Stimulated activated CD8-positive, alpha-beta memory T cell treated with anti-CD3 and anti-CD28 coated beads, Interleukin-7, amount 100 ng/mL, for 24 hours (primary cell): ENCODE measurements at places on chromosomes 11 and 22.

GRCh38 chr11:129419386-129419785 is 43.7 kb downstream of the BARX2 start:
- DNase-seq = no peak

DNA sequence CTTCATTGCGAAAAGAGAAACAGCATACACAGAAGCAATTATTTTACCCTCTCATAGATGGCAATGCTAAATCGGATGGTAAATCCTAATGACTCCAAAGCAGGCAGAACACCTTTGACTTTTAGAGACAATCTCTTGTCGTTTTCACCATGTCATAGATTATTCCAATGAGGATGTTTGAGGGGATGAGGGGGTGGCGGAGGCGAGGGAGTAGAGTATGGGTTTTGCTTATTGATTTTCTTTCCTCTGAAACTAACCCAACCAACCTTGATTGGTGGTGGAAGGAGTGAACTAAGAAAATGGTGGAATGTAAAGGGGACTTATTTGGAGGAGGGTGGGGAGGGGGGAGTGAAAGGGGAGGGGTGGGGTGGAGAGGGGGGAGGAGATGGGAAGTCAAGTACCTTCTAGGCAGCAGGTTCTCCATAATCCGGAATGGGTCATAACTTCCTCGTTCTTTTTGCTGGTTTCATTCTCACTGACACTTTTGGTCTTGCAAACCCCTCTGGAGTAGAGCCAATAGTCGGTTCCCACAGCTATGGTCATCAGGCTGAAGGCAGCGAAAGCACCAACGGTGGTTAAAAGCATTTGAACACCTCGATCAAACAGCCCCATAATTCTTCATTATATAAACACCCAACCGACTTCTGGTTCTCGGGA is 1.5 kb downstream of the CACNG2 start:
- DNase-seq = no peak

GRCh38 chr22:18156878-18157713 is 7.1 kb downstream of the USP18 start:
- no peak for DNase-seq

DNA sequence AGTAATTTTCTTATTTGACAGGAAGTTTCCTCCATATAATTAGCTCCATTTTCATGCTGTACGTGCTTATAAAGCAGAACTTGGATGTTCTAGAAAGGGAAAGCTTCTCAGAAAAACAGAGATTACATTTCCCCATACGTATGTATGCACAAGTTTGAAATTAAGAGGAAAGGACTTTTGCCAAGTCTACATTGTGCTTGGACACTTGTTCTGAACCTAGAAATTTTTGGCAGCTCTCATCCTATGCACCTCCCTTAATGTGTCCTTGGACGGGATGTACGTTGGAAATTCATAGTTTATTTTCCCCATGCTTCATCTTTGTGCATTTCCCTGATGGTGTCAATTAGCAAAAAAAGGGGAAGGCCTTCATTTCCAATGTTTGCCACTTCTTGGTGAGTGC is 322.7 kb downstream of the BLID start:
- no peak for DNase-seq

DNA sequence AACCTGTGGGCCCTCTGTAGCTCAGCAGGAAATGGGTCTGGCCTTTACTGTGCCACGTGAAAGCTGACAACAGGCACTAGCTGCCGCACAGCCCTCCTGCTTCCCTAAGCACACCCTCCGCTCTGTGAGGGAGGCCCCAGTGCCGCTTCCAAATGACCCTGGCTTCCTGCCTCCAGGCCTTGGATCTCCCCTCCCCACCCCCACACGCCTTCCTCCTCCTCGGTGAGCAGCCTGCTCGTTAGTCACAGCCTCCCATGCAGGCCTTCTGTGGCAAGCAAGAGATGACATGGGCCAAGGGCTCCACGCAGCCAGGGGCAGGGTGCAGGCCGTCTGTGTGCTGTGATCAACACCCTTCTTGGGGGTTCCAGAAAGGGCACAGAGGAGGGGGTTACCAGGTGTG is 15.3 kb upstream of the RASL10A start:
- no peak for DNase-seq

- no peak for DNase-seq
Observed at GRCh38 chr11:70010774-70011173, 67.3 kb upstream of the ANO1 start.

DNA sequence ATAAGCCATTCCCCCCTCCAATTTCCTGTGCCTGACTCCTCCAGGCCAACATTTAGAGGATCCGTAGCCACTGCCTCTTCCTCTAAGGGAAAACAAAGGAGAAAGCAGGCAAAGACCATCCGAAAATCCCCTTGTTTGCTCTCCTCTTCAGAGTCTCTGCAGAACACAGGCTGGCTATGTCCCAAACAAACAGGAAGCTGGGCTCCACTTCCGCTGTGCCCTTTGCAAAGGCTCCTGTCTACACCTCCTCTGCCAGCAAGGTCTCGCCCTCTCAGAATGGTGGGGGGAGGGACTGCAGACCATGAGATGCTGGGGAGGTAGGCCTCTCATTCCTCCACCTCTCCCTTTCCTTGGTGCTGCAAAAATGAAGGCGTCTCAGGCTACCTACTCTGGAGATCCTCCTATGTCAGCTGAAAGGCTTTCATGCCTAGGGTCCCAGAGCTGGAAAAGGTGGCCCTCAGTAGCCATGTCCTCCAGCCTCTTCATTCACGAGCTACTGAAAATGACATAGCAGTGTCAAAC is 596.2 kb downstream of the BUD13 start:
- no peak for DNase-seq

DNA sequence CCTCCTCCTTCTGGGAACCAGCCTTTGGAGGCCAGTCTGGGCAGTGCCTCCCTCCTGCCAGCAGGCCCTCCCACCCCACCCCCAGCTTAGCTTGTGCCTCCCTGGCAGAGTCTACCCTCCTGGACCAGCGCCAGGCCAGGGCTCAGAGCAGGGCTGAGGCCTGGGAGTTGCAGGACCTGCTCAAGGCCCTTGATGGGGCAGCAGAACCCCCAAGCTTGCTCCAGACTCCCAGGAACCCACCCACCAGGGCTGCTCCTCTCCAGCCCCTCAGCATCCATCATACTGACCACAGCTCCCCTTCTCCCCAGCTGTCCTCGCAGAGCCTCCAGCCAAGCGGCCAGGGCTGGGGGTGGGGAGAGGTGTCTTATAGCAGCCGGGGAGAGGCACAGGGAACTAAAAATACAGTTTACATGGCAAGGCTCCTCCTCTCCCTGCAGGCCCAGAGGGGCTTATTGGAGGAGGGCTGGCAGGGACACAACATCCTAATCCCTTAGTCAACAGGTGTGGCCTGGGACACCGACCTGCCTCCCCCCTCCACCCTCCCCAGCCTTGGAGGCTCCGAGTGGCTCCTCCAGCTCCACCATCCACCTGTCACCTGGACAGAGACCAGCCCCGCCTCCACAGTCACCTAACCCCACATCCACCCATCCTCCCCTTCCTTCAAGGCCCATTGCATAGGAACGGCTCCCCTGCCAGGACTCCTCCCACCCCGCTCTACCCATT is 5.2 kb upstream of the MB start:
- DNase-seq = no peak

GRCh38 chr11:100866453-100866852 is 179.4 kb downstream of the ARHGAP42 start:
- DNase-seq = no peak

GRCh38 chr11:100740440-100740839 is 53.4 kb downstream of the ARHGAP42 start:
- no peak for DNase-seq

- no peak for DNase-seq
Observed at GRCh38 chr22:43435851-43436811, 24.3 kb downstream of the MPPED1 start.

GRCh38 chr11:13899603-13900002 is 62.9 kb upstream of the SPON1 start:
- DNase-seq = no peak

DNA sequence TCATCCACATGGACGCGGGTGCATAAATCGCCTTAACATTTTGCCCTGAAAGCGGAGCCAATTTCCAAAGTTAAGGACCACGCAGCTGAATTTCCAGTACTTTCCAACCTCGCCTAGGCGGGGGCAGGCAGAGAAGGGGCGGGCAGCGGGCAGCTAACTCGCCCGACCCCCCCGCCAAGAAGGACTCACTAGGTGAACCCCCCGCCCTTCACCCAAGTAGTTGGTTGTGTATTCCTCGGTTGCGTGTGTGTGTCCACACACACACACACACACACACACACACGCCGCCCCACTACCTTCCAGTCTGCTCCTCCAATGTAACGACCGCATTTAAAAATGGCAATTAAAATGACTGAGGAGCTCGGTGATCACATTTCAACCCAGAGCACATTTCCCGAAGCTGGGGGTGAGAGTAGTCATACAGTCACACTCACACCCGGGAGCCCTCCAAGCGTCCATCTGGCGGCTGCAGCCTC is 1.4 kb downstream of the TENM4 start:
- DNase-seq = no peak

DNA sequence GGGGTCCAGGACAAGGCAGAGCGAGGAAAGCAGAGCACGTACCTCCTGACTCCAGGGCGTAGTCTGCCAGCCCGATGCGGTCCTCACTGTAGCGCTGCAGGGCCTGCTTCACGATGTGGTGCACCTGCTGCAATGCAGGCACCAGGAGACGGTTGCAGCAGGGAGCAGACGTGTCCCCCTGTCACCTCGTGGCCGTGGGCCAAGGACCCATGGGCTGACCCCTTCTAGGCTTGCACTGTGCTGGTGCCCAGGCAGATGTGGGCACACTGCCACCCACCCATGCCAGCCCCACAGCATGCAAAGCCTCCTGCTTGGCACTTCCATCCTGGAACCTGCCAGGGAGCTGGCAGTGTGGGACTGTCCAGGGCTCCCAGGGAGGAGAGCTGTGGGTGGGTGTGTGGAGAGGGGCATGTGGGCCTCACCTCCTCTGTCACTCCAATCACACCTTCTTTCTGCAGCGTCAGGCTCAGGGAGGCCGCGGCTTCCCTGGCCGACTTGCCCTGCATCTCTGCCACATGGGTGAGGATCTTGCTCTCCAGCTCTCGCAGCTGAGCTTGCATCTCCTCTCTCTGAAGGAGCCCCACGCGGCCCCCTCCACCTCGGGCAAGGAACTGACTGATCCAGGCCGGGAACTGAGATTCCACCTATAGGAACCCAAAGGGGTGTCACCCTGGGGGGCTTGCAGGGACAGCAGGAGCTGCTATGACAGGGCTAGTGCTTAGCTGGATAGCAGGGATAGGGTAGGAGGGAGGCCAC is 16.3 kb downstream of the SUN2 start:
- no peak for DNase-seq

DNA sequence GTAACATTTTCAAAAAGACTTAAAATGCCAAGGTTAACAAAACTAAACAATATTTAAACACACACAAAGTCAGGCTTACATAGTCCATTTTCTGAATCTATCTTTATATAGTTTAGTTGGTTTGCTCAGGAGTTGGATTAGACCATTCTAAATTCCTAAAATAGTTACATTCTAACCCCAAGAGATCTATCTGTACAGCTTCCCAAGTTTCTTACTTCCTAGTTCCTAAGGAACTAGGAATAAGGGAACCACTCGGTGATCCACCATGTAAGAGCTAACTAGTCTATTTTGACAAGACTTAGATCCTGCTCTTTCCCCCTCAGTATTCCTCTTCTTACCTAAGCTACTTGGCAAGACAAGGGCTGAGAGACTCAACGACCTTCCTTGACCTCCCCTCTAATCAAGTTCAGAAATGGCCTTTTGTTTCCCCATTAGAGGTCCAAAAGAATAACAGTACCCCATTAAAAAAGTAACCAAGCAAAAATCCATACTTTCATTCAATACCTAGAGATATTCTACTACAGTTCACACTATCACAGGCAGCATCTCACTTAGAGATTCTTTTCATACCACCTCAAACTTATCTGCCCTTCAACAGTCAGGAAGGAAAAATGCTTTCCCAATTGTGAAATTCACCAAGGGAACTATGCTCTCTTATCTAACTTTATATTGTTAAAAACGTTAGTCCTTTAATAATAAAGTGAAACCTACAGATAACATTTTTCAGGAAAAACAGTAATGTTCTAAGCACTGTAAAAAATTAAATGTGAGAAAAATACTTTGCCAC is 253.1 kb downstream of the TTC28 start:
- DNase-seq = no peak

DNA sequence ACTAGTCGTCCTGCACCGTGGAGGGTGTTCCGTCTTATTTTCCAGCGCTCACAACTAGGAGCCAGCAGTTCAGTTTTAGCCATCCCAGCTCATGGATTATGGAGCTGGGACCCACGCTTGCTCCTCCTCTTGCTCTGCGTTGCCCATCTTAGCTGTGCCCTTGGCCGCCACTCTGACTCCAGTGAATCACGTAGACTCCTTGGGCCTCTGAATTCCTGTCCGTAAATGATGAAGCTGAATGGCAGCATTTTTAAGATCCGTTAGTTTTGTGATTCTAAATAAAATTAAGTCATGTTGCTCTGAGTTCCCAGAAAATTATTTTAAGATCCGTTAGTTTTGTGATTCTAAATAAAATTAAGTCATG is 23.8 kb downstream of the BCR start:
- DNase-seq = no peak

DNA sequence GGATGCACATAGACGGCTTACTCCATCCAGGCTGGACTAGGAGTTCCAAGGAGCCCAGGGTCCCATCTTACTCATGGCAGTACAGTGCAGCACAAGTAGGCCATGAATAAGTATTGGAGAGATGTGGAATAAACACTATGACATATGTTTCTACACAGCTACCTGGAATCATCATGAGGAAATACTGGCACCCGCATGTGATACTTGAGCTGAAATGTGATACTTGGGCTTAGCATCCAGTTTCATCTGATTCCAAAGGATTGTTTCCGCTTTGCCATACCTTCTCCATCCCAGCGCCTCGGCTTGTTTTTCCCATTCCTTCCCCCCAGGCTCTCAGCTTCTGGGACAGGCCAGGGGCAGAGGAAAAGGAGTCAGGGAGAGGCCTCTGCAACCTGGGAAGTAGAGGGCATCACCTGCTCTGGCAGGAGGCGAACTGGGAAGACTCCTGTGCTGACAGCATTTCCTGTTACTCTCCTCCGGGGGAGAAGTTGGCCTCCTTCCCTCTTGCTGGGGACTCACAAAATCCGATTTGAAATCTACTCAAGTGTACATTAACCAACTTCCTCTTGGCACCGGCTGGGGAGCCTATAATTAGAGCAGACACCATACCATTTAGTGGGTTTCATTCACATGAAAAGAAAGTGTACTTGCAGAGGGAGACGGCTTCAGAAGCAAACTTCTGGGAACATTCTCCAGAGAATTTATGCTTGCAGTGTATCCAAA is 187.8 kb downstream of the MIAT start:
- DNase-seq = no peak
